Activated CD4-positive, alpha-beta T cell treated with anti-CD3 and anti-CD28 coated beads, Interleukin-2, amount 50 U/mL, for 24 hours (primary cell): ENCODE measurements at places on chromosomes 13 and 19.

DNA sequence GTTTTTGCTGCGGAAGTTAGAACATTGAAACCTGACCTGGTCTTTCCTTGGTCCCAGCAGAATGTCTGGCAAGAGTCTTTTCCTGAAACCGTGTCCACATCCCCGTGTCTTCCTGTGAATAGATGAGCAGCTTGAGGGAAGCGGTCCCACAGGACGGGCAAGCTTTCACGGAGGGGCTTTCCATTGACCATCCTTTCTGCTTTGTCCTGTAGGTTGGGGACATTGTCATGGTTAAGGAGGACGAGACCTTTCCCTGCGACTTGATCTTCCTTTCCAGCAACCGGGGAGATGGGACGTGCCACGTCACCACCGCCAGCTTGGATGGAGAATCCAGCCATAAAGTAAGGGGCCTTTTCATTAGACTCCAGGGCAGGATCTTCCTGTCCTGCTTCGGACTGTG lies 126.0 kb downstream of the ATP11A start:
- no peak for DNase-seq

DNA sequence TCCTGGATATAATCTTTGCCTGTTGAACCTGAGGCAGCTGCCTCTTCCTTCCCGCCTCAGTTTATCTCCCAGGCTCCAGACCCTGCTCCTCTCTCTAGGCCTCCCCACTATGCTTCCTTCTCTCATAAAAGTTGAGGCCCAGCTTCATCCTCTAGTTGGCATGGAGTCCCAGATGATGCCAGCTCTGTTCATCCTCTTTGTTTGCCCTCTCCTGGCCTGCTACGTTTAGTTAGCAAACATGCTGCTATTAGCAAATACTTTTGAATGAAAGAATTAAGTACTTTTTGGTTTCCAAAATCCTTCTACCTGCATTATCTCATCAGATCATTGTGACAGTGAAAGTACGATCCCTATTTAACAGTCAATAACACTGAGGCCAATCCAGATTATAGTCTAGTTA lies 472.5 kb downstream of the COG6 start:
- DNase-seq, result no peak

DNA sequence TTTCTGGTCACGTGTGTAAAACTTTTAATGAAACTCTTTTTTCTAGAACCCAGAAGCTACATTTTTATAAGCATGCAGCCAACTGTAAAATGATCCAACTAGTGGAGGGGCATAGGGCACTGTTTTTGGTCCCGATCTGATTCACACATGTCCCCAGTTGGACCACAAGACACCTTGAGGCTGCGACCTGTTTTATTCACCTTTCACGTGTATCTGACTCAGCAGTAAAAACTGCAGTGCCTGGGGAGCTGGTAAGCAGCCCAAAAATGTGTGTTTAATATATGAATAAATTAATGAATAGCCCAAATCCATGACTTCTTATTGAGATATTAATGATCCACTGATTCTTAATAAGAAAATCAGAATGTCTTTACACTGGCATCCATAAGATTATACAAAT lies 140.4 kb downstream of the COL4A1 start:
- DNase-seq, result no peak

DNA sequence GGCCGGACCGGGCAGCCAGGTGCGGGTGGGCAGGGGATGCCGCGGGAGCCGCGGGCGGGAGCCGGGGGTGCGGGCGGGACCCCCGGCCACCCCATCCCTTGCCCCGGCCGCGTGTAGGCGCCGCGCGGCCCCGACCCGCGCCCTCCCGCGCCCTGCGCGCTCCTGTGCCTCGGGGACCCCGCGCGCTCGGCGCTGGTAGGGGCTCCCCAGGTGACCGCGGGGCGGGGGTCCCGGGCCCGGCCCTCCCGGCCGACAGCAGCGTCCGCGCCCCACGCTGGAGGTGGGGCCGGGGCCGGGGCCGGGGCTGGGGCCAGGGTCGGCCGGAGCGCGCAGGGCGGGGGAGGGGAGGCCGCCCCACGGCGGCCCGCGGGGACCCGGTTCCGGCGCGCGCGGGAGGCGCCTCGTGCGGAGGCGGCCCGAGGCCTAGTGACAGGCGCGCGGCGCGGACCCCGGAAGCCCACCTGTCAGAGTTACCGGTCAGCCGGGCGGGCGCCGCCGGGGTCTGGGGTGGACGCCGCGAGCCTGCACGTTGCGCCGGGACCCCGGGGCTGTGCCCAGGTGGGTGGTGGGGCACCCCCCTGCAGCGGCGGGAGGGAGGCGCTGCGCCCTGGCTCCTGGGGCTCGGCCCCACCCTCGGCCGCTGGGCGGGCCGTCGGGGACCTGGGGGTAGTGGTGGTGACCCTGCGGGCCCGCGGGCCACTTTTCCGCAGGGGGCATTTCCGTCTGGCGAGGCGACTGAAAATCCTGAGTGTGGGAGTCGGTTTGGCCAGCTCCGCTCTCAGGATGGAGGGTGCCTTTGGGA lies 518 bp downstream of the TFDP1 start:
- DNase-seq, result no peak

DNA sequence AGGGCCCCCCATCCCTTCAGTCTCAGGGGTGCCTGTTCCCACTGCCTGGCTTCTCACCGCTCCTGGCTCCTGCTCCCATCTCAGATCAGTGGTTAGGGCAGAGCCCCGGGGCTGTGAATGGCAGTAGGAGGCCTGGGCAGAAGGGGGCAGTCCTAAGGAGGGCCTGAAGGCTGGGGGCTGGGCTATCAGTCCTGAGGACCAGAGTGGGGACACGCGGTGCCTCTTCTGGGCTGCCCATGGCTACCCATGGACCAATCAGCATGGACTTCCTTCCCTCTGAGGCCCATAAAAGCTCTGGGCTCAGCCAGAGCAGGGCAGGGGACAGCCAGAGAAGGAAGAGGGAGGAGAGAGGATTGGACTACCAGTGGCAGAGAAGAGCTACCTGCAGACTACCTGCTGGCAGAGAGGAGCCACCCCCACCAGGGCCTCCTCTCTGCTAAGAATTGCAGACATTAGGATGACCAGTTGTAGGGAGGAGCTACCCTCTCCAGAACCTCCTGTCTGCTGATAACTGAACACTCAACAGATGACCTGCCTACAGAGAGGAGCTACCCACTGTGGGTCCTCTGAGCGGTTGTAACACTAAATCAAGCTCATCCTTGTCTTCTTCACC lies 12.1 kb upstream of the UBE2S start:
- no peak for DNase-seq

- no peak for DNase-seq
Measured at GRCh38 chr19:6215701-6216235, 64.0 kb downstream of the MLLT1 start.

GRCh38 chr13:106533101-106533942 lies 2.1 kb downstream of the EFNB2 start:
- DNase-seq, result no peak

GRCh38 chr19:9061879-9062278 lies 25.0 kb upstream of the OR1M1 start:
- DNase-seq, result no peak

DNA sequence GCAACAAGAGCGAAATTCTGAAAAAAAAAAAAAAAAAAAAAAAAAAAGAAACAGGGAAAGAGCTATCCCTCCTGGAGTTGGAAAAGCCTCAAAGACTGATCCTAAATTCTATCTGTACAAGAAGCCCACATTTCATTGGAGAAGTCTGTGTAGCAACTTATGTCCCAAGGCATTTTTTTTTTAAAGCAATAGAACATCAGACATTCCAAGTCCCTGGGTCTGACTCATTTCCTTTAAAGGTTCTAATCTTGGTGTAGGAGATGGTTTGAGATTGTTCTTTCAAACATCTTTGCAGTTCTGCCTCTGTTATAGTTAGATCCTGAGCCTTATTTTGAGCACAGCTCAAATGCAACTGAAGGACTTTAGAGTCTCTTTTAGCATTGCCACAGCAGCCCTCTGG lies 706.5 kb upstream of the MIR17HG start:
- no peak for DNase-seq

DNA sequence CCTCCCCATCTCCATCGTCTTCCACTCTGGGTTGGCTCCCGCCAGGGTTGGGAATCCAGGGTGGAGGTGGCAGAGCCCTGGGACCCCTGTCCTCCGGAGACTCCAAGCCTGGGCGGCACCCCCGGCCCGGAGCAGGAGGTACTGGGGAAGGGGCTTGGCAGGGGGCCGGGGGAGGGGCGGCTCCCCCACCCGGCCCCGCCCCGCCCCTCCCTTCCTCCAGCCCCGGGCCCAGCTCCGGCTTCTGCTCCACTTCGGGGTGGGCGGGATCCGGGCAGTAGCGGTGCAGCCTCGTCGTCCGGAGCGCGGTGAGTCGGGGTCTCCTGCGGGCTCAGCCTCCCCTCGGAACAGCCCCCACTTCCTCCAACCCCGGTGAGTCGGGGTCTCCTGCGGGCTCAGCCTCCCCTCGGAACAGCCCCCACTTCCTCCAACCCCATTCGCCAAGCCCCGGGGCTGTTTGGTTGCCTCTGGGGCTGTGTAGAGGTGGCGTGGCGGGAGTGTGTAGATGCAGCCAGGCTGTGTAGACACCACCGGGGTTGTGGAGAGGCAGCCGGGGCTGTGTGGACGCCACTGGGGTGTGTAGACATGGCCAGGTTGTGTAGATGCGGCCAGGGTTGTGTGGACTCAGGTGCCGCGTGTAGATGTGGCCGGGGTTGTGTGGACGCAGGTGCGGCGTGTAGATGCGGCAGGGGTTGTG lies at the start of gene TMPRSS9:
Gene TMPRSS9 (plus strand): TSS at position 274 of the 694 bp plus-strand sequence. CDS start 29,521 bp downstream, outside the sequence.
- DNase-seq, result no peak

- no peak for DNase-seq
Measured at GRCh38 chr19:5054551-5055456, 85.9 kb downstream of the KDM4B start.

DNA sequence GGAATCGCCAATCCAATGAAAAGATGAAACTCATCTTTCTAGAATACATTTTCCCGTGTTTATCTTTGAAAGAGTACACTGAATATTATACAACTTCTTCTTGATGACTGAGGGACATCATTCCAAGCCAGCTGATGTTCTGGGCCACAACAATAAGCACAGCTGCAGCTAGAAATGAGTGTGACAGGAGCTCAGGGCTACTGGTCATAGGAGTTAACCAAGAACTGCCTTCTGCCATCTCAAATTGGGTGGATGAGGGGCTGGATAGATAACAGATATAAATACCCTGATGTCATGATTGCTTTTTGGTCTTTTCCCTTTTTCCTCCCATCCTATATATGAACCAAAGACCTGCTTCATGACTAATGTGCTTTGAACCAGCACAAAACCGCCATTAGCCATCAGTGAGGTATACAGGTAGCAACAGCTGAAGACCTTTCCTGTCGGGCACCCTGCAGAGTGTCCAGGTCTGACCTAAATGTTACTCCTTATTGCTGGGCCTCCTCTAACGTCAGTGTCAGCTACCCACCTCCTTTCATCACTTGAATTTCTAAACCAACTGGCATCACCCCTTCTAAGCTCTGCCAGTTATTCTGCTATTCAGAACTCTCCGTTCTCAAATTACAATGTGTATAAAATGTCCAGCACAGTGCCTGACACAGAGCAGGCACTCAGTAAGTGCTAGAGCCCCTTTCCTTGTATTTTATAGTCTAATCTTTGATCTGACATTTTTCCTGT lies 178.2 kb downstream of the ENOX1 start:
- no peak for DNase-seq

DNA sequence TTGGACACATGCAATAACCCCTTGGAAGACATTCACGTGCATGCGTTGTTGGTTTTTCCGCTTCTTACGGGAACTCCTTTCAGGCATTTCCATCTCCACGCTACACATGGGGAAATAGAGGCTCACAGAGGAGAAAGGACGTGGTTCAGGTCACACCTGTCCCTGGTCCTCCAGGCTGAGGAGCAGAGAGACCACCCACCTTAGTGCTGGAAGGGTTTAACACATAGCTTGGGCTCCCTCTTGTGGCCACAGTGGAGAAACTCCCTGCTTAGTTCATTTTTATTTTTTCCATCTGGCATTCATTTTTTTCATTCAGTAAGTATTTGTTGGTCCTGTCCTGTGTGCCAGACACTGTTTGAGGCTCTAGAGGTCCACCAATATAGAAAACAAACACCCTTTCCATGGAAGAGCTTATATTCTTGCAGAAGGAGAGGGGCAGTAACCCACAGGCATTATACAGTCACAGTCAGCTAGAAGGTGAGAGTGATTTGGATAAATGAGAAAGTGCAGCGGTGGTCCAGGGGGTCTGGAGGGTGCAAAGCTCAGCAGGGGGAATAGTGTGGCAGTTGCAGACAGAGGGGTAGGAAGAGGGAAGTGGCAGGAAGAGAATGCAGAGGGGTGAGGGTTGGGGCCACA lies 24.2 kb upstream of the TTYH1 start:
- DNase-seq, result peak; percentile 55
